ENCODE measurements at places on chromosomes 2 and 18.

DNA sequence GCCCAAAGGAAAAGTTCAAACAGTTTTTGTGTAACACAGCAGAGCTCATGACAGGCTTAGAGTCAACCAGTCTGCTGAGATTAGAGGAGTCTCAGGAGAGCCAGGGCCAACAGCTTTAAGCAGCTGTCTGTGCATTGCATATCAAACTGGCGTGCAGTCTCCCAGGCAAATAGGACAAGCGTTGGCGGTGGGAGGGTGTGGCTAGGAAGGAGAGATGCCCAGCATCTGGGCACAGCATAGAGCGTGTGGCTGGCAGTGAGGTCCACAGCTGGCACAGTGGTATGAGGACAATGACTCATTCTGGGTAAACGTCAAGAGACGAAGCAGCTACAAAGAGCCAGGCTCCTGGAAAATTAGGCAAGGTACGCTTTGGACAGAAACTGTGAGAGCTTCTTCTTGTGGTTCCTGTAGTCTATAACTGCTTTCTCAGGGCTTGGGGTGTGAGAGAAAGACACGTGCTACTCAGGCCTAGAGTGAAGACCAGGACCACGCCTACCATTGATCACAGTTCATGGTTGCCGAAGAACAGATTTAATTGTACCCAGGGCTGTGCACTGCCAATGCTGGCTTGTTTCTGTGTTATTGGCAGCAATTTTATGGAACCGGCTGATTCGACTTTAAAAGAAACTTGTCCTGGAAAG is 14.8 kb downstream of the ZAP70 start:
- peak; percentile 33 for DNase-seq

DNA sequence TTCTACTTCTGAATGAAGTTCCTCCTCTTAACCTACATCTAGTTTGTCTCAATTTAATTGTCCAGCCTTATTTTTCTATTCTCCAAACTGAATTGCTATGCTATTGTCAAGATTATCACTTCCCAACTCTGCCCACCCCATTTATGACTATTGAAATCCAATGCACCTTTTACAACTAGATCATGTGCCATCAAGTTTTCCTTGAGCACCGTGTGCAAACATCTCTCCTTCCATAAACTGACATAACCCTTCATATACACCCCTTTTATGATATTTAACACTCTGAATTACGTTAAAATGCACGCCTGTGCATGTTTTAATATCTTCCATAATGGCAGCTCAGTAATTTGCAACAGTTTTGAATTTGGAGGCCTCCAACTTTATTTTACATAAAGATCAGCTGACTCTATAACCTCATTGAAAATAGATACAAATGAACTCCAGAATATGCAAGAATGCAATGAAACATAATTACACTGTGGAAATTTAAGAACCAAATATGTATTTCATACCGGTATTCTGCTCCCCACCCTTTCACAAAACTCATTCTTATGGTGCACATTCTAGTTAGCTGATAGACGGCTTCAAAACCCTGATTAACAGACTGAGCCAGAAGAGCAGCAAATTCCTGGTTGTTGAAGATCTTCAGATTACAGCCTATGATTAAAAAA is 85.5 kb downstream of the SMAD2 start:
- no peak for DNase-seq

GRCh38 chr2:71333619-71334018 is 2.0 kb downstream of the ZNF638 start:
- DNase-seq: no peak

DNA sequence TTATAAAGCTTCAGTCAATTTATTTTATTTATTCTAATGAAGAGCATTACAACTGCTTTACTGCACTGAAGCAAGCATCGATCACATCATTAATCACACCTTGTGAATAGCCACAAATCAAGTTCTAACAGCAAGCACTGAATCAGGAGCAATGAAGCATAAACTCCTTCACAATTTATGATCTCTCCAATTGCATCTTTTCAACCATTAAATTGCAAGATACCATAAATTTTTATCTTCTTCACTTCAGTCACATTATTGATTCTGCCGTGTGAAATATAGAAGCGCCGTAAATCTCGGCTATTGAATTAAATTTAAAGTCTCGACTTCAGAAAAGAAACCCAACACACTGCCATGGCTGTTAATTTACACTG is 298.7 kb downstream of the CDCA7 start:
- no peak for DNase-seq
